ENCODE measurements at places on chromosomes 11 and 22. TPM values are rescaled to one million over a fixed set of nuclear protein-coding genes. Genes with fewer than 3 reads are reported as not detected.

MN1 gene
- 2.1 TPM for total RNA-seq

ARHGAP32 gene
- 3.1 TPM for total RNA-seq

NXPE2 gene
- not detected for total RNA-seq

GLB1L3 gene
- total RNA-seq = not detected

CTSD gene
- total RNA-seq = 329 TPM

KMT2A gene
- 22.1 TPM for total RNA-seq

SORL1 gene
- total RNA-seq = 0.07 TPM

ARHGAP20 gene
- total RNA-seq = 0.59 TPM

SLC6A5 gene
- not detected for total RNA-seq

ST14 gene
- total RNA-seq = under 0.01 TPM

MICAL3 gene
- total RNA-seq = 21.7 TPM

RNF141 gene
- total RNA-seq = 34.8 TPM

LGR4 gene
- 0.40 TPM for total RNA-seq

B4GALNT4 gene
- total RNA-seq = 0.05 TPM

SSH3 gene
- 12.5 TPM for total RNA-seq

RBMXL2 gene
- not detected for total RNA-seq

OR10S1 gene
- total RNA-seq = not detected

ASRGL1 gene
- total RNA-seq = 40.0 TPM

PIK3IP1 gene
- 6.3 TPM for total RNA-seq

AP2A2 gene
- 46.4 TPM for total RNA-seq

MIOX gene
- not detected for total RNA-seq

PITPNM1 gene
- 19.4 TPM for total RNA-seq

SUSD2 gene
- 0.15 TPM for total RNA-seq

ZC3H7B gene
- 102 TPM for total RNA-seq

BDNF gene
- total RNA-seq = 1.1 TPM

TTC28 gene
- total RNA-seq = 24.9 TPM

CKAP5 gene
- 67.6 TPM for total RNA-seq

HOATZ gene
- total RNA-seq = not detected

TSGA10IP gene
- not detected for total RNA-seq

FDXACB1 gene
- 2.5 TPM for total RNA-seq

IGSF9B gene
- not detected for total RNA-seq

EMID1 gene
- 1.9 TPM for total RNA-seq

JAML gene
- not detected for total RNA-seq

OR10D3 gene
- not detected for total RNA-seq

LMF2 gene
- total RNA-seq = 88.4 TPM

OR51I1 gene
- total RNA-seq = not detected

HTR3A gene
- not detected for total RNA-seq

VPREB1 gene
- total RNA-seq = not detected

TMEM41B gene
- 35.7 TPM for total RNA-seq

CARNS1 gene
- total RNA-seq = not detected

Data from mammary microvascular endothelial cell (primary cell).